ENCODE measurements at places on chromosomes 1 and 21.

DNA sequence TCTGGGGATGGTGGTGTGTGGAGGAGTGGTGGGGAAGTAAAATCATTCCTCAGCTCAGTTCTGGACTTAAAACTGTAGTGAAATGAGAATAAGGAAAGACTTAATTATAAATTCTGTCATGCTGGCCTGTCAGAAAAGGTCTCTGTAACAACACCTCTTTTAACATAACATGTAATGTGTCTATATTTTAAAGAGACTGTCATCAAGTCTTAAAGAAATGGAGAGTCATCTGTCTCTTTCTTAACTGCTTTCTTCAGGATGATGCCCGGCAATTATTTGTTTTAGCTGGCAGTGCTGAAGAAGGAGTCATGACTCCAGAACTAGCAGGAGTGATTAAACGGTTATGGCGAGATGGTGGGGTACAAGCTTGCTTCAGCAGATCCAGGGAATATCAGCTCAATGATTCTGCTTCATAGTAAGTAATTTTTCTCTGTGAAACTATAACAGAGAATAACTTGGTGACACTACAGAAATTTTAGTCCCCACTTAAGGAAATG lies 30.6 kb downstream of the GNAI3 start:
- DNase-seq: no peak

DNA sequence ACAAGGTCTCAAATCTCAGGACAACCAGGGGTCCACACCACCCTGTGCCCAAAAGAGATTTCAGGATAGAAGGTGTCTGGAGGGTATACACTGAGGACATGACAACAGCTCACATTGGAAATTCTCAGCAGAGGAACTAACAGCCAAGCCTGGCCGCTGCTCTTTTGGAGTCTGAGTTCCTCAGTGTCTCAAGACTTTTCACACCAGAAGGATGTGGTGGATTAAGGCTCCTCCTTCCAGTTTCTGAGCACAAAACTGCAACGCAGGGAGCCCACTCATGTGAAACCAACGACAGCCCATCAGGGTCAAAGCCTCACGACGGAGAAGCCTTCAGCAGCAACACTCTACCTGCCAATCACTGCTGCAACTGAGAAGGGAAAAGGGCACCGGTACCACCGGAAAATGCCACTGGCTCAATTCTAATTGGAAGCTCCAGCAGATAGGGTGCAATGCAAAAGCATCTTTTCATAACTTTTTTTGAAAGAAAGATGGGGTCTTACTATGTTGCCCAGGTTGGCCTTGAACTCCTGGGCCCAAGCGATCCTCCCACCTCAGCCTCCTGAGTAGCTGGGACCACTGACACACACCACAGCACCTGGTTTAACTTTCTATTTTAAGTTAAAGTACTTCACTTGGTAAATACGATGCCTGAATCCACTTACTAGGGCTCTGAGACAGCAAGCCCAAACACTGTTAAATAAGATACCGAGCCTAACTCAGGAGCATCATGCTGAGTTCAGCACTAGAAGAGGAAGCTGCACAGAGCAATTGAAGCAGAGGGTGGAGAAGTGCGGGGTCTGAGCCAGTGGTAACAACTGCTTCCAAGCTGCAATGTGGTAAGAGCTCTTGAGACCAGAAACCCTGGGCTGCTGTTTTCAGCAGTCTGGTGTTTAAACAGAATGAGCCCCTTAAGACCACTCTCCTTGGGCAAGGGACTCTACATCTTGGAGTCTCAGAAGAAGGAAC lies 7.8 kb downstream of the CAPZB start:
- DNase-seq: no peak

GRCh38 chr21:37452227-37452626 lies 85.7 kb downstream of the DYRK1A start:
- no peak for DNase-seq

DNA sequence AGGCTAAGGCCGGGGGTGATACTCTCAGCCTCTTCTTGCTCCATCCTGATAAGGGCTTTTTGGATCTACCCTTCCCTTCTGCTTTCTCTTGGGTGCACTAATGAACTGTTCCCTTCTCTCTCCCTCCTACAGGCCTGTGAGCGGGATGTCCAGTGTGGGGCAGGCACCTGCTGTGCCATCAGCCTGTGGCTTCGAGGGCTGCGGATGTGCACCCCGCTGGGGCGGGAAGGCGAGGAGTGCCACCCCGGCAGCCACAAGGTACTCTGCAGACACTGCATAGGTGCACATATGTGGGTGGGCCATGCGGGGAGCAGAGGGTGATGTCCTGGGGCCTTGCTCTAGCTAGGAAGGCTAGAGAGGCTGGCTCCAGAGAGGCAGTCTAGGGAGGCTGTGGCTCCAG lies 2.9 kb downstream of the PROK1 start:
- DNase-seq: no peak

- no peak for DNase-seq
These were observed 244.9 kb upstream of the NRIP1 start for GRCh38 chr21:15309721-15310120.

DNA sequence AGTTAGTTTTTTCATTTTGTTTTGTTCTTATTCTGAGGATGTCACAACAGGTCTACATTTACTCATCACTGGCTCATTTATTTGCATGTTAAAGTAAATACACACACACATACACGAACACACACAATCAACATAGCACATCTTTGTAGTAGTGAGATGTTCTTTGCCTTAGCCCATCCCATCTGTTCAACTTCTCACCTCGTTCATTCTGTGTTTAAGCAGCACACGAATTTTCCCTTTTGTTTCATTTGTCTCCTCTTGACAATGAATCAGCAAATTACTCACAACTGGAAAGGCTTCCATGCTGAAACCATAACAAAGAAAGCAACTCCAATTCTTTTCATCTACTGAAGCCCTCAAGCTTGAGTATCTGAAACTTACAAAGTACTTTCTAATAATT lies 133.3 kb upstream of the CHRM3 start:
- no peak for DNase-seq

- DNase-seq: no peak
These were observed 271.4 kb upstream of the NR5A2 start for GRCh38 chr1:199756066-199756465.

Measured in stimulated activated CD8-positive, alpha-beta memory T cell treated with anti-CD3 and anti-CD28 coated beads, Interleukin-7, amount 100 ng/mL, for 1 hour (primary cell).